KG1 (cell line): ENCODE measurements at places on chromosomes 4 and X.

GRCh38 chr4:38366456-38366855 lies 297.5 kb upstream of the KLF3 start:
- DNase-seq, result no peak

DNA sequence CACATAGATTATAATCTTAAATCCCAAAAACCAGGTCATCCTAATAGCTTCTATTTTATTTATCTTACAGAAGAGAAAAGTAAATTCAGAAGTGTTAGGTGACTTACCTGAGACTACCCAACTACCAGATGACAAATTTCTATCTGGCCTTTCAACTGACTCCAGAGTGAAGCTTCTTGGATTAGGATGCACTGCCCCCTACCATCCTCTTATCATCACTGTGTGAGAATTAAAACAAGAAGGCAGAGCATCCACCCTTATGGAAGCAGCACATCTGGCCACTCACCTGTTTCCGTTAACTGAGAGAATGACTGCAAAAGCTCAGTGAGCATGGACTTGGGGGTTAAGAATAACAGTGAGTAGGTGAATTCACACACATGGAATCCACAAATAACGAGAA lies 502.6 kb upstream of the TECRL start:
- DNase-seq, result no peak

GRCh38 chr4:135382280-135382959 lies 1180.8 kb upstream of the PABPC4L start:
- DNase-seq, result no peak

DNA sequence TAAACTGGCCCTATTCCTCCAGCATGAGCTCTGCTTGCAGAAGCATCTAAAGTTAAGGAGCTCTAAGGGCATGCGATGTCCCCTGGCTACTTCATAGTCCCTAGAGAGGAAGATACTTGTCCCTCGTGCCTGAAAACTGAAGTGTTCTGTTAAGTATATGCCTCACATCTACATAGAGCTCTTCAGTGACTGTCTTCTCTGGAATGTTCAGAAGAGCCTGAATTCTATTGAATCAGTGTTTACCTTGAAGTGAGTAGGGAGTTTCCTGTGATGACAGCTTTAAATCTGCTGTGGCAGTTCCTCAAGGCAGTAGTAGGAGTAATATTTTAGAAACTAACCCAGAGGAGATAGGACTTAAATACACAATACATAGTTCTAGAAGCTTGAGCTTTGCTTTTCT lies 111.2 kb downstream of the ZNF518B start:
- DNase-seq, result no peak

GRCh38 chr4:19807505-19807904 lies 444.2 kb upstream of the SLIT2 start:
- DNase-seq, result no peak

DNA sequence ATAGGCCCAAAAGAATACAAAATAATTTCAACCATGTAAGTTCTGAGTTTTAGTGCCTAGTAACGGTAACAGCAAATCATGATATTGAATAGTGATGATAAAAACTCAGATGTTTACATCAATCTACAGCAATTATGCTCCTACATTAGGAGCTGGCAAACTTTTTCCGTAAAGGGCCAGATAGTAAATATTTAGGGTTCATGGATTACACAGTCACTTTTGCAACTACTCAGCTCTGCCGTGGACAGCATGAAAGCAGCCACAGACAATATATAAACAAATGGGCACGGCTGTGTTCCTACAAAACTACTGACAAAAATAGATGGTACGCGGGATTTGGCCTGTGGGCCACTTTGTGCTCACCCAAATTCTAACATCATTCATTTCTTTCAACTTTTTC lies 167.8 kb upstream of the NAP1L5 start:
- DNase-seq, result no peak

DNA sequence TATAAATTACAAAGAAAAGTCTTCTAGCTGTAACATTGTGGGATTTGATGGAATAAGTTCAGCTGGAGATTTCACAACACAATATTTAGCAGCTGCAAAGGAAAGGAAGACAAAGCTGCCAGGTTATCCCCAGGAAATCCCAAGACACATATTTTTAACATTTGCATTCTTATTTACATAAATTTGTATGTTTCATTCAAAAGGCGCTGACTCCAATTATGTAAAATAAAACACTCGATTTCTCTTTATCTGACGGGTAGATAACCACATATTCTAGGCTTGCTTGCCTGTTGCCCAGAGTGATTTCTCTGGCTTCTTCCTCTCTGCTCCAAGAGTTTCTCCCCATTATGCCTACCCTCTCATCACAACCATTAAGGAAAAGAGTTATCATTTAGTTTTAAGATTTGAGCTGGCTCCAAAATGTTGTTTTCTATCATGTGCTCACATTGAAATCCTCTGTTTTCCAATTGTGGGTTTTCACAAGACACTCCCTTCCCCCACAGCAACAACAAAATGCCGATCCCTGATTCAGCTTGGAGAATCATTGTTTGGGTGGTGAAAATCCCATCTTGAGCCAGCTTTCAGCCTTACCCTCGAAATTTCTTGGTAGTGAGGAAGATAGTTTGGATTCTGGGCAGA lies 128.2 kb upstream of the RASGEF1B start:
- no peak for DNase-seq

GRCh38 chrX:52280812-52281211 lies 88.0 kb upstream of the XAGE2 start:
- no peak for DNase-seq

DNA sequence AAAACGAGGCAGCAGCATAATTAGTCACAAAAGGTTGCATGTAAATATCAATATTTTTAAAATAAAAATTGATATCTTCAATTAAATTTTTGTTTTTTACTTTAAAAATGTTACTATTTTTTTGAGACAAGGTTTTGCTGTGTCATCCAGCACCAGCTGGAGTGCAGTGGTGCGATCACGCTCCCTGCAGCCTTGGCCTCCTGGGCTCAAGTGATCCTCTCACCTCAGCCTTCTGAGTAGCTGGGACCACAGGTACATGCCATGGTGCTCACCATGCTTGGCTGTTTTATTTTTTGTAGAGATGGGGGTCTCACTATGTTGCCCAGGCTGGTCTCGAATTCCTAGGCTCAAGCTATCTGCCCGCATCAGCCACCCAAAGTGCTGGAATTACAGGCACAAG lies 96.8 kb upstream of the FRAS1 start:
- DNase-seq, result no peak

GRCh38 chrX:112677167-112677566 lies 2.6 kb downstream of the LHFPL1 start:
- no peak for DNase-seq

DNA sequence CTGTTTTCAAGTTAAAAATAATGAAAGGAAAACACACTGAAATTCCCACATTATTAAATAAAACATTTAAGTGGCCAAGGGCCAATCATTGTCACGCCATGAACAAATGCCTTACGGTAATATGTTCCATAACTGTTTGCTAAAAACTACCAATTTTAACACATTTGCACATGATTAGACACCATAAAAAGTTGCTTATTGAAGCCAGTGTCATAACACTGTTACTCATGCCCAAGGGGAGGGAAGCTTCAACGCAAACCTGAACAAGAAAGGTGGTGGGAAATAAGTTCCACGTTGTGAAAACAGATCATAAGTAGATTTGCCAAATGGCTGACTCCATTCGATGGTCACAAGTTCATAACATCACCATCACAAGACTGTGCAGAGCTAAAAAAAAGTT lies 739.3 kb upstream of the FAM241A start:
- DNase-seq, result no peak

DNA sequence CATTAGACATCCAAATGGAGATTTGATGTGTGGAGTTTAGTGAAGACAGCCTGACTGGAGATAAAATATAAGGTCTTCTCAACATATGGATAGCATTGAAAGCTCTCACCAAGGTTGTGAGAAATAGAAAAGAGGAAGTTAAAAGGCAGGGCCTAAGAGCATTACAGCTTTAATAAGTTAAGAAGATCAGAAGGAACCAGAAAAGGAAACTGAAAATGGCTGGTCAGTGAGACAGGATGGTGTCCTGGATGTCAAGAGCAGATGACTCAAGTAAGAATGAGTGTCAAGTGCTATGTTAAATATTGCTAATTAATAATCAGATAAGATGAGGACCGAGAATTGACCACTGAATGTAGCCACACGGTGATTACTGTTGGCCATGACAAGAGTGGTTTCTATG lies 642.9 kb downstream of the STPG2 start:
- peak; percentile 9 for DNase-seq

- DNase-seq, result no peak
These were observed 183.6 kb downstream of the QDPR start for GRCh38 chr4:17328141-17328815.

GRCh38 chr4:48792348-48793006 lies 12.4 kb upstream of the FRYL start:
- DNase-seq, result no peak

DNA sequence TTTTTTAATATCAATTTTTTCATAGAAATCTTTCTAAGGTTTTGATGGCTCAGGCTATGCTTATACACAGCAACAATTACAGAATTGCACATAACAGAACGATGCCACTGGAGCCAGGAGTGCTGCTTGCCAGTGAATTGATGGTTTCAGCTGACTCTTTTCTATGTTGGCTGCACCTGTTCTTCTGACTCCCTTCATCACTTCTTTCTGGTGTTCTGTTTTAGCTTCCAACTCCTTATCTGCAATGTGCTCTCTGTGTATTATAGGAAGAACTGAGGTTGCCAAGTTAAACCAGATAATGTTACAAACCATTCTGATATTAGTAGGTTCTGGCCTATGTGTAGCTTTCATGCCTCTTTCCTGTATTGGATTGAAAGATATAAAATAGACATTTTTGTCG lies 11.6 kb upstream of the VEGFD start:
- DNase-seq, result no peak

DNA sequence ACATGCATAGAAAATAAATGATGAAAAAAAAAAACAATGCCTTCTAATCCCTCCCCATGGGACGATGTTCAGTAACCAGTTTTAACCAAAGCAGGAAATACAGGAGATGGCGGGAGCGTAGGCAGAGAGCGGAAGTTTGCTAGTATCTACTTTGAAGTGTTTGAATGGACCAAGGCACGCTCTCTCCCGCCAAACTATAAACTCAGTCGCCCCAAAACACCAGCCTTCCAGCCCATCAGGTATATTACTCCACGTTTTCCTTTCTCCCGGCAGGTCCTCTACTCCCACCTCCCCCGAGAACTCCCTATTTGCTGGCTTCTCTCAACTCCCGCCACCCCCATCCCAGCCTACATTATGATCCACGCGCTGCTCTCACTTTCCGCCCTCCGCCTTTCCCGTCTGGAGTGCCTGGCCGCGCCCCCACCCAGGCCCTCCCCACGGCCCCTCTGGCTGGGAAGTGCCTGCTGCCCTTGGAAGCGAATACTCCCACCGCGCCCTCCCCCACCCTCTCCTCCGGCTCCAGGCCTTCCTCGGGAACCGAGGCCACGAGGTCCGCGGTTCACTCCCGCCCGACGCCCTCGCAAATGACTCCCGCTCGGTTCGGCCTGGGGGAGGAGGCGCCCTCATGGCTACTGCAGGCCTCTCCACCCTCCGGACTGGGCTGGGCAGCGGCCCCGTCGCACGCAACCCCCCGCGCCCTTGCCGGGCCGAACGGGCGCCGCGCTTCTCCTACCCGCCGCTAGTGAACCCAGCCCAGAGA lies 723 bp downstream of the DHX15 start:
- peak; percentile 14 for DNase-seq

DNA sequence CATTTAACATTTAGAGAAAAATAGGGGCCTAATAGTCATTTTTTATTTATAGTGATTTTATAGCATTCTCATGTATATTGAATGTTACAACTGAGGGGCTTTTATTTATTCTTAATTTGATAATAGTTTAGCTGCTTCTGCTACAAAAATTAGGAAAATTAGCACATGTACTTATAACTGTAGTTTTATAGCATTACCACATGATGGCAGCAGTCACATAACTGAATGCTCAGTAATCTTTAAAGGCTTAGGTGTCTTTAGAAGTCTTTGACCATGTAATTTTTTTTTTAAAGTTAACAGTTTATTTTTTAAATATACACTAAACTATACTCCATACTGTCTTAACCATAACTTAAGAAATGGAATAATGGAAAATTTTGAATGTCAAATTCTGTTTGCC lies 136.6 kb downstream of the STAG2 start:
- no peak for DNase-seq

DNA sequence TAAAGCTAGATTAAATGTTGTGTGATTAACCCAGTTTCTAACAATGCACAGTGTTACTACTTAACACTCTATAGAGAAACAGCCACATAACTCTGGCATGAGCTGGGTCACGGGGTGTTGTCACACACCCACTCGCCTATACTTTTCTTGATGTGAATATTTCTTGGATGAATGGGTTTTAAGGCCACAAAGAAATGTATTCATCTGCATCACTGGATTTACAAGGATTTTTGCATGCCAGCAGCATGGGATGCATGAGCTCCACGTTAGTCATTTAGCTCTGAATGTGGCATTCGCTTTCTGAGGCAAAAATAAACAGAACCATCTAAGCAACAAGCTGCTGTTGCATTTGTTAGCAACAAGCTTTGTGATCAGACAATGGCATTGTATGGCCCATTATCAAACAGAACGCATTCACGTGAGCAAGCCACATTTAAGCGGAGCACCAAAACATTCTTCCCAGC lies 89.7 kb downstream of the LRP2BP start:
- no peak for DNase-seq

GRCh38 chr4:122086338-122087065 lies 65.6 kb upstream of the BLTP1 start:
- no peak for DNase-seq

DNA sequence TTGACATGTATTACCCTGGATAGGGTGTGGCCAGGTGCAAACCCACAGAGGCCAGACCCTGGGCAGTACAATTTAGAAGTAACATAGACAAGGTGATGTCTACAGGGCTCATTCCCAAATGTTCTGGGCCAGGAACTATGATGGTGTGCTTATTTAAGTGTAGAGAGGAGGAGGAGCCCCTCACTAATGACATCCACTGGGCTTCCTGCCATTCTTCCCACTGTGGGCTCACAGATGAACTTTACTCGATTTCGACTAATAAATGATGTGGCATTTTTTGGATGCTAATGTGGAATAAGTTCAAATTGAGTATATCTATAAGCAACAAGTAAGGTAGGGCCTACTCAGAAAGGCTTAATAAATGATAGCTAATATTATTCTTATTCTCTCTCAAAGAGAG lies 280.9 kb upstream of the BOD1L1 start:
- no peak for DNase-seq

DNA sequence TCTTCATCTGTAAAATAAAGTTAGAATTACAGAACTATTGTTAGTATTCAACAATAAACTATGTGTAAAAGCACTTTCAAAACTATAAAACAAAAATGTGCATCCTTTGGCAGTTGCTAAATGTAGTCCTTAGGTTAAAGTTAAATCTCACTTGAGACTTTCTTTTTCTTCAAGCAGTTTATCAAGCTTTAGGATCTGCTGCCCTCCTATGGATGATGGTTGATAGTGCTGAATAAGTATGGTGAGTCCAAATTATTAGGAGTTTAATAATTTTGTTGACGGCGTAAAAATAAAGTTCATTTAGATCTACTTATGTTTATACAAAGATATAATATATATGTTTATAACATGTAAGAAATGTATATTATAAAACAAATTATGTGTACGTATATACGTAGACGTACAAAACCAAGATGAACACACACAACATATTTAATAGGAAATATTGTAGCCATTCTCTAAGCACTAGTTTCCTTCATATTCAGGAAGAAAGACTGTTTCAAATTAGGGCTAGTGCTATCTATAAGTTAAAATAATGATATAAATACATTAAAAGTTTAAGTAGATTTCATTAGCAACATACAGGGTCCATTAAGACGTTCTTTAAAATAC lies 22.3 kb downstream of the UGT2A2 start:
- DNase-seq, result no peak
